ENCODE measurements at places on chromosomes 5 and 9.

DNA sequence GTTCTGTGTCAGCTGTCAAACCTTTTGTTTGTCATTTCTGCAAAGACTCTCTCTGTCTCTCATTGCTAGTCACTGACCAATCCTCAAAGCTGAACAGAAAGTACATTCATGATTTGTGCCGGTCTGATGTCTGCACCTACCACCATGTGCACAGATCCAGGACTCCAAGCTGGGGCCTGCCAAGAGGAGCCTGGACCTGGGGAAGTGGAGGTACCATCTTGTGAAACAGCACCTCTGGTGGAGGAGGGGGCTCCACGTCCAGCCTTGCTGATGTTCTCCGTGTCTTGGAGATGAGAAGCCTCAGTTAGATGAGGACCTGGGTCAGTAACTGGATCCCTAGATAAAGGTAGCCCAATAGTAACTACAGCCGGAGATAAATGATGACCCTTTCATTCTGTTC, 98.9 kb downstream of the TENT4A start:
- no peak for DNase-seq

DNA sequence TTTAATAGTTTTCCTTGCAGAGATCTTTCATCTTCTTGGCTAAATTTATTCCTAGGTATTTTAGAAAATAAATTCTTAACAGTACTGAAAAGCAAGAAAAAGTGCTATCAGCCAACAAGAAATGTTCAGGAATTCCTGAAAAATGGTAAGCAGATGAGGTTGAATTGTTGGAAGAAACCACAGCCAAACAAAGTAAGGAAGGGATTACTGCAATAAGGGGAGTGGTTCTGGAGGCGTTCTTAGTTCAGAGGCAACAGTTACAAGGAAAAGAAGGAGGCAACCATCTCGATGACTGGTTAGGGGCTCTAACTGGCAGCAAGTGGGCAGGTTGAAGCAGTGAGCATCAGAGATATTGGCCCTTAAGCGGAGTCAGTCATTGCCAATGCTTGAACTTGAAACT, 12.8 kb upstream of the OR13J1 start:
- DNase-seq, result no peak

DNA sequence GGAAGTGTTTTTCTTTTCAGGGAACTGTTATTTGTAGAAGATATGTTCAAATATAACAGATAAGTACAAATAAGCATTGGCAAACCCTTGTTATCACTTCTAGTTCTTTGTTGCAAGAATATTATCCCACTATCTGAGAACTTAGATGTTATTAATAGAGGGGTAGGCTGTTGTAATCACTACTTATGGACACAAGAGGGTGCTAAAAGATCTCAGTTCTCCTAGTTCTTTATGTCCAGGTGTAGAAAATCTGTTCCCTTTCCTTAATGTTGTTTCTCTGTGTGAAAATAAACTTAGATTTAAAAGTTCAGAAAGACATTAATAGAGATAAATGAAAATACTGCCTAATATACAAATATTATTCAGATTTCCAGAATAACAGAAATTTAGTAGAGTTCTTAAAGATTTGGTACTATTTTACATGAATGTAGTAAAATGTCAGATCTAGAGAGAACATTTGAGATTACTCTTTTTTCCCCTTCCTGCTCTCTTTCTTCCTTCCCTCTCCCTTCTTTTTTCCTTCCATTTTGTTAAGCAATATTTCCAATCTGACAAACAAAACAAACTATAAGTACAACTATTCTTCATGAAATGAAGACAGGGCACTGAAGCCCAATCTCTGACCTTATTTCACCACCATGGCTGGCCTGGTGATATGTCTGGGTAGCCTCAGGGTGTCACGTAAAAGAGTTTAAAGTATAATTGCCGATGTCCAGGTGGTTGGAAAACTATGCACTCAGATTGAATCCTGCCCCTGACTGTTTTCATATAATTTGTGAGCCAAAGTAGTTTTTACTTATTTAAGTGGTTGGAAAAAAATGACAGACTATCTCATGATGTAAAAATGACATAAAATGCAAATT, 43.6 kb upstream of the C5orf46 start:
- no peak for DNase-seq

DNA sequence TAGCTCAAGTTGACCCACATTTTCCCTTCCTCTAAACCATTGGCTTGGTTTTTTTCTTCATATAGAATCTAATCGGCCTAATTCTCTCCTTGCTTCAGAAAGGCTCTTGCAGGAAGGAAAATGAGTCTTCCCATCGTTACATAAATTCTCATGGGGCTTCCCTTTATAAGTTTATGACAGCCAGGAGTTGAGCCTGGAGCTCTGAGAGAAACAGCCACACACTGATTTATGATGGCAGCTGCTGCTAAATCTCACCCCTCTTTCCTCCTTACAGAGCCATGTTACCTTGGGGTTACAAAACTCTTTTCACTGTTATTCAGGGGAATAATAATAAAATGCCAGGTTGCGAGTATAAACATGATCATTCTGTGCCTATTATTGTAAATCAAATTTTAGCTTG, 5.2 kb upstream of the RNF14 start:
- no peak for DNase-seq

GRCh38 chr9:121738411-121738810, 87.0 kb downstream of the DAB2IP start:
- no peak for DNase-seq

DNA sequence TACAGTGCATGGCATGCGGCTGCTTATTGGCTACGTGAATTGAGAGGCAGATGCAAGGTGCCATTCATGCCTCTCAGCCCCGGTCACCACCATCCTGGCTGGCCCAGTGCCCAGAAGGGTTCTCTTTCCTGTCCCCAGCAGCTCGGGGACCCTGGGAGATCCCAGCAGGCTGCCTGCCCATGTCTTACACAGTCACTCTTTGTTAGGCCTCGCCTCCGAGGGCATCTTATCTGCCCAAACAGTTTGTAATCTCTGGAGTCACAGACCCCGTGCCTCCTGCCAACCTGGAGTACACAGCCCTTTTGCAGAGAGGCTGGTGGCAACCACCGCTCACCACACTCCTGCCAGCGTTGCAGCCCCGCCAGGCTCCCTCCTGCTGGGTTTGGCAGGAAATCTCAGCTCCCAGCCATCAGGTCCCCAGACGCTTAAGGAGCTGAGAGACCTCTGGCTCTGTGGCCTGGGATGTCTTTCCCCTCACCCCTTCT, 7.0 kb upstream of the AK1 start:
- DNase-seq, result peak; percentile 85

DNA sequence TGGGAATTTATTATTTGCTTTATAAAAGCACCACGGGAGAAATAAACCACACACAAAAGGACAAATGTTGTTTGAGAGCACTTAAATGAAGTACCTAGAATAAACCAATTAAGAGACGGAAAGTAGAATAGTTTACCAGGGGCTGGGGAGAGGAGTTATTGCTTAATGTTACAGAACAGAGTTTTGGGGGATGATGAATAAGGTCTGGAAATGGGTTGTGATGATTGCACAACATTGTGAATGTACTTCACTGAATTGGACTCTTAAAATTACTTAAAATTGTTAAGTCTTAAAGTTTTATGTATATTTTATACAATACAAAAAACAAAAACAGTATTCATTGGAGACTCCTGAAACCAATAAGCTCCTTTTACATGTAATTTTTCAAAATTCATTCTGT, 1.5 kb downstream of the ZBTB43 start:
- DNase-seq, result no peak

DNA sequence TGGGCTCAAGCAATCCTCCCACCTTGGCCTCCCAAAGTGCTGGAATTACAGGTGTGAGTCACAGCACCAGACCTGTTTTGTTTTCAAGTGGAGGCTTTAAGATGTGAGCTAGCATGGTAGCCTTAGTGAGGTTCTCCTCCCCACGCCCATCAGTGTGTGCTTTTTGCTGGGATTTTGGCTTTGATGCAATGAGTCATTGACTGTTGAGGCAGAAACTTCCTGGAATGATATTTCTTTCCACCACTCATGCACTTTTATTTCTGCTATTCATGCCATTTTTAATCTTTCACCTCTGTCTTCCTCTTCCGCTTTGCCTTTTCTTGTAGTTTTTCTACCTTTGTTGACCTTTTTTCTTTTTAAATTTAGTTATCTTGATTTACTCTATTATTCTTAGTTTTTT, 4.2 kb upstream of the NFIL3 start:
- no peak for DNase-seq

- DNase-seq, result no peak
Measured at GRCh38 chr5:72402381-72402890, 82.3 kb downstream of the PTCD2 start.

GRCh38 chr9:75132244-75132643, 43.9 kb downstream of the OSTF1 start:
- no peak for DNase-seq

DNA sequence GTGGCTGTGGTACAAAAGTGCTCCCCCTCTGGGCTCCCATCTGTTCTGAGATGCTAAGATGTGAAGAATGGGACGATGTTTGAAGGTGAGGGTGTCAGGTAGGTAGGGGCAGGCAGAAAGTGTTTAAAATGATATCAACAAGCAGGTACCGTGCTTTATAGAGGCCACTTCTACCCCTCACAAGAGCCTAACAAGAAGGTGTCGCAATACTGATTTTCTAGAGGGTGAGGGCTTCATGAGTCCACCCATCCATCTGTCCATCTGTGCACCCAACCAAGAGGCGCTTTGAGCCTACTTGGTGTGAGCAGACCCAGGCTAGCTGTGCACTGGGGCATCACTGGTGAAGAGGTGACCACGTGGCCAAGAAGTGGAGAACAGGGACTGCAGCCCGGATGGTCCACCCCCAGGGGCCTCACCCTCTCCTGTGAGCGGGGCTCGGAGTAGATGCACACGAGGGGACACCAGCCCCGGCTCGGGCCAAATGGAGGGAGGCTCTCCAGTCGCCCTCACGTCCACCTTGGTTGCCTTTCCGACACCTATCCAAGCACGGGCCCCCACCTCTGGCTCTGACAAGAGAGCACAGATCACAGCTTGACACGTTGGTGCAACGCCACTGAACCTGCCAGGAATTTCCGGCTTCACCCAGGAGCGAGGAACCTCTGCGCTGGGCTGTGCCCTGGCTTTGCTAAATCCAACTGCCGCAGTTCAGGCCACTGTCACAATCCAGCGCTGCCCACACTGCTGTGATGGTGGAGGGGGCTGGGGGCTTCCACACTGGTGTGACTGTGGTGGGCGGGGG, 34.5 kb downstream of the CRB2 start:
- DNase-seq, result peak; percentile 45

- DNase-seq, result no peak
Measured at GRCh38 chr5:2136728-2137333, 254.1 kb upstream of the IRX4 start.

GRCh38 chr9:126722922-126723806, 81.7 kb upstream of the ZBTB43 start:
- peak; percentile 78 for DNase-seq

DNA sequence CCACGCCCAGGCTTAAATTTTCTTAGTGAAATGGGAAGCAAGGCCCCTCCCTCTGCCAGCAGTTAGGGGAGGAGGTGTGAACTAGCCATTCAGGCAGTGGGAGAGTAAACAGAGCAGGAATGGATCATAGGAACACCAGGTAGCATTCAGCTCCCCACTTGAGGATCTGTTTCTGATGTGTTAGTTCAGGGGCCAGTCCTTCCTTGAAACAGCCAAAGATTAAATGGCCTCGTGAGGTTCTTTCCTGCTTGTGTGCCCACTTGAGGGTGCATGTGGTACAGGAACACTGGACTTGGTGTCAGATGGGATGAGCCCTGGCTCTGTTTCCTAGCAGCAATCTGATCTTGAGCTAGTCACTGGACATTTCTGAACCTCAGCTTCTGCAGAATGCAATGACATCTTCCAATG, 21.2 kb downstream of the FAXDC2 start:
- no peak for DNase-seq

GRCh38 chr5:82352146-82352791, 74.1 kb upstream of the RPS23 start:
- DNase-seq, result no peak

- DNase-seq, result no peak
Measured at GRCh38 chr5:31182136-31182535, 11.3 kb upstream of the CDH6 start.

- DNase-seq, result no peak
Measured at GRCh38 chr5:72938206-72938605, 17.6 kb upstream of the FCHO2 start.

GRCh38 chr5:142009886-142010285, 2.9 kb downstream of the GNPDA1 start:
- no peak for DNase-seq

DNA sequence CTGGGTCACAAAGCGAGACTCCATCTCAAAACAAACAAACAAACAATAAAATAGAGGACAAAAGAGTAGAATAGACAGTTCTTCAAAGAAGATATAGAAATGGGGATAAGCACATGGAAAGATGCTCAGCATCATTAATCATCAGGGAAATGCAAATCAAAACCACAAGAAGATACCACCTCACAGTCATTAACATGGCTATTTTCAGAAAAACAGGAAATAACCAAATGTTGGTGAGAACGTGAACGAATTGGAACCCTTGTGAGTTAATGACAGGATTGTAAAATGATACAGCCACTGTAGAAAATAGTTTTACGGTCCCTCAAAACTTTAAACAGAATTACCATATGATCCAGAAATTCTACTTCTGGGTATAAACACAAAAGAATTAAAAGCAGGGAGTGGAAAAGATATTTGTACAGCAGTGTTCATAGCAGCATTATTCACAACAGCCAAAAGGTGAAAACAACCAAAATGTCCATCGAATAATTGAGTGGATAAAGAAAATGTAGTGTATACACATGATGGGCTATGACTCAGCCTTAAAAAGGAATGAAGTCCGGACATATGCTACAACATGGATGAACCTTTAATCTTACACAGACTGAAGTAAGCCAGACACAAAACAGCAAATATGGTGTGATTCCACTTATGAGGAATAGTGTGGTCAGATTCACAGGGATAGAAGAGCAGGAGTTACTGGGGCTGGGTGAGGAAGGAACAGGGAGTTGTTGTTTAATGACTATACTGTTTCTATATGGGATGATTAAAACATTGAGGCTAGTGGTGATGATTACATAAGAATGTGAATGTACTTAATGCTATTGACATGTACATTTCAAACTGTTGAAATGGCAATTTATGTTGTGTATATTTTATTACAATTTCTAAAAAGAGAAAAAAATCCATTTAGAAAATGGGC, 19.7 kb downstream of the OR2V2 start:
- DNase-seq, result no peak

DNA sequence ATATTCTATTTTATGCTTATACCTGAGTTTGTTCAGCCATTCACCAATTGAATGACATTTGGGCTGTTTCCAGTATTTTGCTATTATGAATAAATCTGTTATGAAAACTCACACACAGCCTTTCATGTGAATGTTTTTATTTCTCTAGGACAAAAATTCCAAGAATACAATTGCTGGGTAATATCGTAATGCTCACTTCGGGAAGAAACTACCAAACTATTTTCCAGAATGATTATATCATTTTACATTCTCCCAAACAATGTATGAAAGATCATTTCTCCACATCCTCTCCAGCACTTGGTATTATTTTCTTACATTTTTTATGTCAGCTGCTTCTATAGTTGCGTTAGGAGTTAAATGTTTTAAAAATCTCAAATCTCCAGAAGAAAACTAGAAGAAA, 58.3 kb upstream of the LHFPL2 start:
- no peak for DNase-seq

- peak; percentile 55 for DNase-seq
Measured at GRCh38 chr9:84851935-84852585, 182.5 kb downstream of the NTRK2 start.

- DNase-seq, result no peak
Measured at GRCh38 chr5:106860398-106861044, 810.2 kb downstream of the EFNA5 start.

All from right cardiac atrium (tissue), 5 donors.